ENCODE measurements at places on chromosomes 7 and 10.
A peak's percentile ranks its signal among the peaks of the same experiment; 100 is the strongest.

DNA sequence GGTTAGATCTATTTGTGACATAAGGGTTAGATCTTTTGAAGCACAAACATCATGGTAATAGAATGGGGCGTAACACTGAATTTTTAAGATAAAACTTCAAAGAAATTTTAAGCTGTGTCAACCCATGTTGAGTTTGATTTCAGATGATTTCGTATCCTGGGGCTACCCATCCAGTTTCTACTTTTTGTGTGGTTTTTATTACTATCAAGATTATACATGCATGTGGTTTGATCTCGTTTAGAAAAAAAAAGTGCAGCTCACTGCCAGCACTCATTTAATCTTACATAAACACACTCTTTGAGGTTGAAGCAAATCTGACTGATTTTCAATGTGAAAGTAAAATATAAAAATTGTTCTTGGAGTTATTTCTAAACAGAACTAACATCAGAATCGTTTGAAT, 140.8 kb upstream of the GRB10 start:
- no peak for DNase-seq

DNA sequence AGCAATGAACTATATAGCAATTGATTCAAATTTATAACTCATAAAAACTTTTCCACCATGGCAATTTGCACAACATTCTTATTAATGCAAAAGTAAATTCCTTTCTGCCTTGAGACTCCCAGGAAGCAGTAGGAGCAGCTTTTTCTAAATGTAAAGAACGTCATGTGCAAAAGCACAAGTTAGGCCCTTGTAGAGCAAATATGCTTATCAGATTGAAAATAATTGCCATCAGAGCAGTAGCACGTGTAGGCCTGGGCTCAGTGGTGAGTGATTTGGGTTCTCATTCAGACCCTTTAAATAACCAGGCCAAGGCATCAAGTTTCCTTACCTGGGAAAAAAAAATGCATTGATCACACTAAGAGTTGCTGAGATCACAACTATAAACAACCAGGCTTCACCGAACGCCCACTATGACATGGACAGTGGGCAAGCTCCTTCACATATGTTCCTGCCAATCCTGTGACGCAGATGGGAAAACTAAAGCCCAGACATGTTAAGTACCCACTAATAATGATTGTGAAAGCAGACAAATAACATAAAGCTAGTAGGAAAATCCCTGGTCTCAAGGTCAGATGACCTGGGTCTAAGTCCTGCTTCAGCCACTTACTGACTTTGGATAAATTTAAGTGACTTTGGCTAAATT, 22.1 kb upstream of the SAR1A start:
- peak; percentile 46 for DNase-seq

- DNase-seq, result no peak
Measured at GRCh38 chr10:112146799-112147198, 36.8 kb downstream of the GPAM start.

DNA sequence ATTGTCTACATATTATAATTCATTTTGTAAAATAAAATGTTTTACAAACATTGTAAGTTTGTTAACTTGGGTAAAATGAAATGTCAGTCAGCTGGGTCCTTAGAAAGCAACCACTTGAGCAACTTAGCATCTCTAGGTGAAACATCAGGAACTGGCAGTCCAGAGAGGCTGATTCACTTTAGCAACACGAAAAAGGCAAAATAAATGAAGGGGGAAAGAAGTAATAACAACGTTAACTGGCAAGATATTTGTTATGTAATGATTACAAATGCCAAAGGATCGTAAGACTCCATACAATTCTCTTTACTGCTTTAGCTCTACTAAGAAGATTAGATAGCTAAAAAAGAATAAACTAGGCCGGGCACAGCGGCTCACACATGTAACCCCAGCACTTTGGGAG, 5.0 kb downstream of the PDZD8 start:
- peak; percentile 76 for DNase-seq

DNA sequence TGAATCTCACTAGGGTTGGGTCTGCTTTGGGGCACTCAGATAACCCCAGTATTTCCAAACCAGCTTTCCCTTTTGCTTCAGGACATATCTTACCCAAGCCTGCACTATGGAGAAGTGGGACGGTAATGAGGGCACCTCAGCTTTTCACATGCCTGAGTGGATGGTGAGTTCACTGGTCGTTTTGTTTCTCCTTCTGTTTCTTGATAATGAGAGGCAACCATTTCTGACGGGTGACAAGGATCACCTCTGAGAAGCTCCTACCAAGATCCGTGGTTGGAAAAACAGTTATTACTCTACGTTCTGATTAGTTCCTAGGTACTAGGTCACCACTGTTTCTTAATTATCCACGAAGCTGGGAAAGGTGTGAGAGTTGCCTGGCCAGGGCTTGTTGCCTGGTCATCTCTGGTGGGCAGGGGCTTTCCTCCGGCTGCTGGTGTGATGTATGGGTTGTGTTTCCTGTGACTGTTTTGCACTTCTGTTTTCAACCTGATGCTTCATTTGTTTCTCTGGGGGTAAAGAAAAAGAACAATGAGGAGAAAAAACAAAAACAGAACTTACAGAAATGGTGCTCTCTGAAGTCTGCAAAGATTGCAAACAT, 65.7 kb upstream of the STRIP2 start:
- DNase-seq, result no peak

- no peak for DNase-seq
Measured at GRCh38 chr10:117462424-117462792, 80.1 kb upstream of the EMX2 start.

DNA sequence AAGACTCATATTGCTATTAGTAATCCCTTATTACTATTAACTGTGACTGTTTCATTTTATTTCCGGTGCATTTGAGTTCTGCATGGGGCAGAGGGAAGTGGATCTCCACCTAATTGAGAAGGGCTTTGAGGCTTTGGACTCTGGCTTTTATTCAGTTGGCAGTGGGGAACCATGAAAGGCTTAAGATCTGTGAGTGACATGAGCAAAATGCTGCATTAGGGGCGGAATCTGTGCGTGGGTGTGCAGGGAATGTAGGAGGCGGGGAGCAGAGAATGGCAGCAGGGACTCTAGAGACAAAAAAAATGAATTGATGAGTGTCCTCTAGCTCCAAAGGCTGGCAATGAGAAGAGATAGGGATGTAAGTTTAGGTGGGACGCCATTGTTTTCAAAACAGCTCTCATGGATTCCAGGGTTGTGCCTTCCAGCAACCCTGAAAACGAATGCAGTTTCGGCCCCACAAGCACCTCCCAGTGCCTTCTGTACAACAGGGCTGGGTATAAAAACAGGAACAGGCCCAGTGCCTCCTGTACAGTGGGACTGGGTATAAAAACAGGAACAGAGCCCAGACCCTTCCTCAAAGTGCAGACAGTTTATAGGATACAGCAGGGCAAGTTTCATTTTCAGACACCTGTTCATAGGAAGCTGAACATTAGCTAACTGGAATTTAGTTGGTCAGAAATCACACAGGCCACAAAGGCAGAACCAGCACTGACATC, 663.3 kb upstream of the FOXK1 start:
- no peak for DNase-seq

DNA sequence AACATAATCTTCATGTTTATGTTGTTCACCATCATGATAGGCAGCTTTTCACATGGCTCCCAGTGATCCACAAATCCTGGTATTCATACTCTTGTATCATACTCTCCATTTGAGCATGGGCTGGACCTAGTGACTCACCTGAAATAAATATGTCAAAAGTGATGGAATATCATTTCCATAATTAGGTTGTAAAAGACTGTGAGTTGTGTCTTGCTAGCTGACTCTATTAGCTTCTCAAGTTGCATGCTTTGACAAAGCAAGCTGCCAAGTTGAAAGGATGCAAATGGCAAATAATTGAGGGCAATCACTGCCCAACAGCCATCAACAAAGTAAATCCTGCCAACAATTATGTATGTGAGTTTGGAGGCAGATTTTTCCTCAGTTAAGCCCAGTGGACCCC, 300.4 kb downstream of the AHR start:
- DNase-seq, result no peak

- peak; percentile 1 for DNase-seq
Measured at GRCh38 chr10:111077479-111077784, 603 bp downstream of the ADRA2A start.

GRCh38 chr10:92590623-92591549, 2.0 kb upstream of the KIF11 start:
- DNase-seq, result peak; percentile 74

- no peak for DNase-seq
Measured at GRCh38 chr10:5658871-5659618, 7.3 kb downstream of the ASB13 start.

- DNase-seq, result no peak
Measured at GRCh38 chr7:3005257-3005656, 38.4 kb downstream of the CARD11 start.

- DNase-seq, result no peak
Measured at GRCh38 chr7:140084972-140085371, 22.2 kb upstream of the PARP12 start.

DNA sequence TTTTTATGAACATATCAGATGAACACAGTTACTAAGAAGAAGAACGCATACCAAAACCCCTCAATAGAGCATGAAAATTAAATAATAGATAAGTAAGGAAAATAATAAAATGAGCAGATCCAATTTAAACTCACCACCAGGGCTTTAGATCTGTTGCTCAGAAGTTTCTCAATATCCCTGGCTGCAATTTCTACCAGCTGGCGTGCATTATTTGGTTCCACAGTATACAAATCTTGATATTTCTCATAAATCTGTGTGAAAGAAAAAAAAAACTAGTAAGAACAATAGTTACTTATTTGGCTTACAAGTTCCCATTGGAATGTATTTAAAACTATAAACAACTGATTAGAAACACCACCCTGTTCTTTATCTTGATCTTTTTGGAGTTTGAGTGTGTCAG, 108.6 kb downstream of the CACNA2D1 start:
- peak; percentile 53 for DNase-seq

DNA sequence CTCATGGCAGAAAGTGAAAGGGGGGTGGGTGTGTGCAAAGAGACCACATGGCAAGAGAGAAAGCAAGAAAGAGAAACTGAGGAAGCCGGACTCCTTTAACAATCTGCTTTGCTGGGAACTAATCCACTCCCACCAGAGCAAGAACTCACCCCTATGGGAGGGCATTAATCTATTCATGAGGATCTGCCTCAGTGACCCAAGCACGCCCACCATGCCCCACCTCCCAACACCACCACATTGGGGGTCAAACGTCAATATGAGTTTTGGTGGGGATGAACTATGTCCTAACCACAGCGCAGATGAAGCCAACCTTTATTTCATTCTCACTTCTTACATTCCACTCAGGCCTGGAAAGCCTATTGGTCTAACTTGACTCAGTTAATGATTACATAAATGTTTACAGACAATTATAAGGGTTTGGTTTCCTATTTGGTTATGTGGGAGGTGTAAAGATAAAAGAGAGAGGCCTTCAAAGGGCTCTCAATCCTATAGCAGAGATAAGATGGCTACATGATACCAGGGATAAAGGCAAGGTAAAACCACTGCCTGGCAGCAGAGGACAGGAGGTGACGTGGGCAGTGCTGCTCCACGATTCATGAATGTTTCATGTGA, 601.8 kb downstream of the PARD3 start:
- no peak for DNase-seq

- DNase-seq, result no peak
Measured at GRCh38 chr10:114279901-114280644, 41.0 kb downstream of the VWA2 start.

GRCh38 chr7:121328508-121329190, at the start of gene WNT16:
TSS of gene WNT16 (plus strand) at chr7:121329000. CDS start at chr7:121329293, 293 bp downstream.
- DNase-seq, result no peak

DNA sequence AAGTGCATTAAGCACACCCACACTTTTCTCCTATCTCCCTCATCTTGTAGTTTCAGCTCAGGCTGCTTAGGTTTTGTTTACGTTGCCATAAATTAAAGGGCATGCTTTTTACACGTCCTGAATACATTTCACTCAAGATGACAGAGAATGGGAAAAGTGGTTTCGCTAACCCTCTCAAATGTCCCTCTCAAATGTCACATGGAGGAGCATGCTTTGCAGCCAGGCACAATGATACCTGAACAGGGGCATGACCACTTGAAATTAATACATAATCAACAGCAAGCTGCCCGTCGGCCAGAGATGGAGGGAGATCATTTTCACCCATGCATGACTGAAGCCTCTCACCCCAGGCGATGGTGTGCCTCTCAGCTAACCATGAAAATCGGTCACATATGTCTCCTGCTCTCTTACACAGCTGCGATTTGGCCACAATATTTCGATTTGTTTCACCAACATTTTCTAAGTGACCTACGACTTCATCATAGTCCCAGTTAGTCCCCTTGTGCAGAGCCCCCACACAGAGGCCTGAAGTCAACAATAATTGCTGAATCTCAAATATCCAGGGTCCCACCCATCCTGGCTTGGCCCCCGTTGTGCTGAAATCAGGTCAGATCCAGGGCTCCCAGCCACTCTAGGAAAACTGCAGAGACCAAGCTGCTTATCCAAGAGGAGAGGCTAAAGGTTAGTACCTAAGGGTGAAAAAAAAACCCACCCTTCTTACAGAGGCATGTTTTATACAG, 373.9 kb upstream of the NFE2L3 start:
- no peak for DNase-seq

- no peak for DNase-seq
Measured at GRCh38 chr7:2970861-2971260, 72.8 kb downstream of the CARD11 start.

GRCh38 chr7:22728401-22729029, 1.5 kb downstream of the IL6 start:
- peak; percentile 87 for DNase-seq

- DNase-seq, result peak; percentile 81
Measured at GRCh38 chr7:44867073-44867995, 18.0 kb downstream of the PURB start.

DNA sequence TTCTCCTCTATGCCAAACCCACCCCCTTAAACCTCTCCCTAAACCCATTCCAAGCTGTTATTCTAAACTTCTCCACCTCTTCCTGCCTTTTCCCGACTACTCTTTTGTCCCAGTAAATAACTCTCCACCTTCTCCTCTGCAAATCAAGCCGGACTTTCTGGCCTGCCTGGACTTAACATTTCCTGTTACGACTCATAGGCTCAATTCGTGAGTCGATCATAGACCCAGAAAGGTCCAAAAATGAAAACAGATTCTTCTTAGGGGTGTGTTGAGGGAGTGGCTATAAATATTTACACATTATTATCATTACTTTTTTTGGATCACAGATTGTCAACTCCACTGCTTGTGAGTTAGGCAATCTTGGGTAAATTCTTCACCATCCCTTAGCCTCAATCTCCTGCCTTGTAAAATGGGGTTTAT, 59.0 kb upstream of the HABP2 start:
- no peak for DNase-seq

GRCh38 chr10:126504063-126504760, 115.9 kb upstream of the ADAM12 start:
- DNase-seq, result peak; percentile 82

DNA sequence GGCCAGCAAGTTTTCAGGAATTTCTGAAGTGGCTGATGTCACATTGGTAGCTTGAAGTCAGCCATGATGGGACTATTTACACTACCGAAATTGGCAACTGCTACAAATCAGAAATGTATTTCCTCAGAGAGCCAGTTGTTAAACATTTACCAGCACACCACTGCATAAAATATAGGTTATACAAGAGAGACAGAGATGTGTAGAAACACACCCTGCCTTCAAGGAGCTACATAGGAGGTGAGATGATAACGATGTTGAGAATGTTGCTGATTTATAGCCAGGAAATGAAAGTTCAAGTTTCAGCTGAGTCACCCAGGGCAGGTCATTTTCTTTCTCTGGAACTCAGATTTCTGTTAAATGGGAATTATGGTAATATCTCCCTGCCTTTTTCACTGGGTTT, 46.0 kb upstream of the TCF7L2 start:
- peak; percentile 38 for DNase-seq

Measured in fibroblast of the aortic adventitia (primary cell).